ENCODE measurements at places on chromosomes 7 and 10. TPM values are rescaled to one million over a fixed set of nuclear protein-coding genes. Genes with fewer than 3 reads are reported as not detected.

The BTBD16 gene
- total RNA-seq: not detected

The OR6B1 gene
- total RNA-seq: not detected

The SUN3 gene
- total RNA-seq: not detected

The PRLHR gene
- total RNA-seq: not detected

The TRIM50 gene
- not detected for total RNA-seq

The ARHGEF5 gene
- total RNA-seq: 4.6 TPM

The C1GALT1 gene
- 47.9 TPM for total RNA-seq

The WAPL gene
- total RNA-seq: 23.6 TPM

The DPP6 gene
- total RNA-seq: not detected

The TMEM270 gene
- total RNA-seq: not detected

The THSD7A gene
- total RNA-seq: 0.71 TPM

The DEPP1 gene
- 14.4 TPM for total RNA-seq

The UNCX gene
- total RNA-seq: not detected

The CTAGE8 gene
- total RNA-seq: 0.29 TPM

The POLD2 gene
- total RNA-seq: 130 TPM

The MMRN2 gene
- total RNA-seq: 9.8 TPM

The SLC26A5 gene
- not detected for total RNA-seq

The ZYX gene
- 204 TPM for total RNA-seq

The GPR158 gene
- total RNA-seq: not detected

The FAM25A gene
- total RNA-seq: not detected

The TMEM178B gene
- not detected for total RNA-seq

The SPDYE18 gene
- total RNA-seq: not detected

The SPDYE16 gene
- not detected for total RNA-seq

The CYP3A5 gene
- 0.89 TPM for total RNA-seq

The AKR1C2 gene
- total RNA-seq: 5.0 TPM

The ABCC2 gene
- total RNA-seq: under 0.01 TPM

The CPN1 gene
- not detected for total RNA-seq

The NRAP gene
- total RNA-seq: not detected

The FOXI2 gene
- not detected for total RNA-seq

The NEUROD6 gene
- not detected for total RNA-seq

The WDFY4 gene
- total RNA-seq: not detected

The CALCR gene
- not detected for total RNA-seq

The CTTNBP2 gene
- total RNA-seq: 0.18 TPM
